NCI-H774 (cell line): ENCODE measurements at places on chromosomes 16 and 17.

GRCh38 chr16:69762814-69763598 is 874 bp downstream of the WWP2 start:
- DNase-seq = no peak

GRCh38 chr17:61408151-61409041 is 8.8 kb downstream of the TBX2 start:
- no peak for DNase-seq

GRCh38 chr17:74272731-74273201 is 1.3 kb upstream of the DNAI2 start:
- DNase-seq = no peak

GRCh38 chr16:50183316-50183715 is 30.2 kb downstream of the TENT4B start:
- DNase-seq = no peak

- no peak for DNase-seq
Measured at GRCh38 chr17:80265205-80266068, 4.8 kb downstream of the RNF213 start.

- no peak for DNase-seq
Measured at GRCh38 chr16:85851034-85851785, 47.8 kb upstream of the IRF8 start.

DNA sequence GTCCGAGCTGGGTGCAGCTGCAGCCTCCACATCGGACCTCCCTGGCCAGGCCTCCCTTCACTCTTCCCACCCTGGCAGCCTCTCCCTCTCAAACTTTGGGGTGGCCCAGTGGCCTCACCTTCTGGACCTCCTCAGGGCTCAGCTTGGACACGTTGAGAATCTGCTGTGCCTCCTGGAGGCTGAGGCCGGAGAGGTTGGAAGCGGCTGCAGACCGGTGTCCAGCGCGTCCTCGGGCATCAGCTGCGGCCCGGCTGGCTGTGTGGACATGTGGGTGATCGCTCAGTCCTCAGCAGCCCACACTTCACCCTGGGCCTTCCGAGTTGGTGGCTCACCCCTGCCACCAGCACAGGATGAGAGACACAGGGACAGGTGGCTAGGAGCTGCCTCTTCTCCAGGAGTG is 9.9 kb downstream of the PAM16 start:
- no peak for DNase-seq

- DNase-seq = no peak
Measured at GRCh38 chr17:78255953-78256706, 24.7 kb downstream of the TMEM235 start.
